ENCODE measurements at places on chromosomes 2 and 18.

GRCh38 chr18:9694952-9695495 lies 13.1 kb upstream of the RAB31 start:
- DNase-seq: no peak

- no peak for DNase-seq
Measured at GRCh38 chr2:219285894-219286425, 6.8 kb downstream of the DNAJB2 start.

DNA sequence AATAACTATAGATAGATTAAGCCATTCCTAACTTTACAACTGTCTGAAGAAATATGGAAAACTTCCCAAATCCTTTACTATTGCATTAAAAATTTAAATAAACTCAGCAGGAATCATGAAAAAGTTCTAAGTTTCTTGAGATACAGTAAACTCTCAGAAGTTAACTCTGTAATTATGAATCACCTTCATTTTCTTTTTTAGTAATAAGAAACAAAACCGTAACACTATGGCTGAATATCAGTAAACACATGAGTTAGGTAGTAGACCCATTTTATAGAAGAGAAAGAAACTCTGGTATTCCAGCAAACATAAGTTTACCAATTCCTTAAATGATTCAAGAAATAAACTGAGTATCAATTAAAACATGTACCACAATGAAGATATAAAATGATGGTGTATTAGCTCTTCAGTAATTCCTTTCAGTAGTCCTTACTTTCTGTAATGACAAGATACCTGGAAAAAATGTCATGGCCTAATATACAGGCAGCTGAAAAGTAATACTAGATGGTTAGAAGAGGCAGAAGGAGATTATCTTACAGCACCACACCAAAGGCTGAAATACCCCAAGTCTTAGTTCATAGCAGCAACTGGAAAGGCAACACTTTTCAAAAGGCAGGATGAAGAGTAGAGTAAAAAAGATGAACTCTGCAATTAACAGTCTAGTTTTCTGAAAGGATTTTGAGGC lies 11.5 kb downstream of the TRIP12 start:
- DNase-seq: no peak

- DNase-seq: no peak
Measured at GRCh38 chr18:77016936-77017335, 115.6 kb downstream of the MBP start.

DNA sequence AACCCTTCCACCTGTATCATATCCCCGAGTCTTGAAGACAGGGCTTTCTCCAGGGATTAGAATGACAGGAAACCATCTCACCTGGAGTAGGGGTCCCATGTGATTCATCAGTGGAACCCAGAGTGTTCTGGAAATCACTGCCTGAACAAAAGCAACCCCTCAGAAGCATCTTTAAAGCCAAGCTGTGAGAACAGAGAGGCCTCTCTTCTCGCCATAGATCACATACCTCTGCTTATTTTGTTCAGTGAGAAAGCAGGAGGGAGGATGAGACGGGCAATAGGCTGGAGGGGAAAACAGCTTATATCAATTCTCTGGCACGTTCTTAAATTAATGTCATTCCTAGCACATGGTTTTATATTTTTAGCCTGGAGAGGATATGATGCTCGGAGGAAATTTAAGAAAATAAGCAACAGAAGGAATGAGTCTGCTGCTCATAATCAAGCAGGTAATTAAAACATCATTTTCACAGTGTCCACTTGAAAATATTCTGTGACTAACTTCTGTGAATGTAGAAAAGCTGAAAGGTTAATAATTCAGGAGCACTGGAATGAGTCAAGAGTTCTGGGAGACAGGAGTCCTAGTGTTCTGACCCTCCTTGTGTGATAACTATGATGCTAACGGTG lies 213.6 kb upstream of the SP5 start:
- no peak for DNase-seq

DNA sequence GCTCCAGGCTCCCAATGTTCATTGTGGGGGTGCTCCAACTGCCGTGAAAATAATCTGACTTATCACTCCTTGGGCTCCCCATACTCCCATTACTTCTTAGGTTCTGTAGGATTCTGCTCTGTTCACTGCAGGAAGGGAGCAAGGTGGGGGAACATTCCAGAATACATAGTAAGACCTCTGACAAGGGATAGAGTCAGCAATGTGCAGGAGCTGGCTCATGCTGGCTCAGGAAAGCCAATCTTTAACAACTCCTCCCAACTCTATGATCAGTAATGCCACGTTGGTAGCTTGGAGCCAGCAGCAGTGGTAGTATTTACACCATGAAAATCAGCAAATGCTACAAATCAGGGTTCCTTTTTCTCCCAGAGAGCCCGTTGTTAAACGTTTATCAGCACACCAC lies 44.4 kb downstream of the FECH start:
- DNase-seq: no peak

DNA sequence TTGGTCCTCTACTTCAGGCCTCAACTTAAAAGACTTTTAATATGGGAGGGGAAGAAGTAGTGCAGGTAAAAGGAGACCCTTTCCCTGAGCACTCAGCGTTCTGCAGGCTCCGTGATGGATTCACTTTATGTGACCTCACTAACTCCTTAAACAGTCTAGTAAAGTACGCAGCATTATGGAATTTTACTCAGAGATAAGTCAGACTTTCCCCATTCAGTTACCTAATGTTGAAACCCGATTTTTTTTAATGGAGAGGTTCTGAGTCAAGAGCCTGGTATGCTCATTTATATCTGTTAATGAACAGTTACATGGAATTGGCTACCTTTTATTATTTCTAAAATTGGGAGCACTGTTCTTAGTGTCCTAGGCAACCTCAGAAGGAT lies 34.1 kb downstream of the RASGRP3 start:
- no peak for DNase-seq

DNA sequence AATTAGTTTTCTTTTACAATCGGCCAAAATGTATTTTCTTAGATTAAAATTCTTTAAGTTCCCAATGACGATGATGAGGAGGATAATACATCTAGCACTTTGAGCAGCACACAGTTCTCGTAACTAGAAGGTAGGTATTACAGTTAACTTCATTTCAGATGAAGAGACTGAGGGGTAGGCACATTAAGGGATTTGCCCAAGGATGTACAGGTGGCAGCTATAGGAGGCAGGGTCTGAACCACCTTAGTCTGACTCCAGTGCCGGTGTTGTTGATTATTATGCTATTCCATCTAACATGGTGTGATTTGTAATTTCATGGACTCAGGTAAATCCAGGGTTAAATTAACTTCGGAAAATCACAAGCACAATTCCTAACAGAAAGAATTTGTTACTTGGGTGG lies 1.1 kb downstream of the CD28 start:
- no peak for DNase-seq

- DNase-seq: no peak
Measured at GRCh38 chr2:115294999-115295398, 852.6 kb downstream of the DPP10 start.

DNA sequence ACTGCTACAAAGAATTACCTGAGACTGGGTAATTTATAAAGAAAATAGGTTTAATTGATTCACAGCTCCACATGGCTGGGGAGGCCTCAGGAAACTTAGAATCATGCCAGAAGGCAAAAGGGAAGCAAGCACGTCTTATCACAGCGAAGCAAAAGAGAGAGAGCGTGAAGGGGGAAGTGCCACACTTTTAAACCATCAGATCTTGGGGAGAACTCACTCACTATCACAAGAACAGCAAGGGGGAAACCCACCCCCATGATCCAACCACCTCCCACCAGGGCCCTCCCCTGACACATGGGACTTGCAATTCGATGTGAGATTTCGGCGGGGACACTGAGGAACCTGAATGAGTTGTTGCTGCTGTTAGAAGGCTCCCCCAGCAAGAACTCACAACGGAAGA lies 220.2 kb upstream of the PIEZO2 start:
- DNase-seq: no peak

DNA sequence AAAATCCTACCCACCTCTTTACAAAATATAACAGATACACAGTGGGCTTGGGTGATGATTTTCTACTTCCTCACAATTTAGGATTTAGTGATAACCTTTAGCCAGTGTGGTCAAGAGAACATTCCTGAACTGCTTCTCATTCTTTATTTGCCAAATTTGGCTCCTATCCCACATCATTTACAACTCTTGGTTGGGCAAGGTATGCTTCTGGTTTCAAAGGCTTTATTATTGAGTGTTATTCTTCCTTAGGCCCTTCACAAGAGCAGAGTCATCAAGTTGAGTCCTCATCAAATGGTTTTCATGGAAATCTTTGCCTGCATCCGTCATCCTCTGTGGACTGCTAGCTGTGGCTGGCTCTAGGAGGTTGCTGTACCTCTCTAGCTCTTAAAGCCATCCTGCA lies 472.0 kb upstream of the ETAA1 start:
- no peak for DNase-seq

DNA sequence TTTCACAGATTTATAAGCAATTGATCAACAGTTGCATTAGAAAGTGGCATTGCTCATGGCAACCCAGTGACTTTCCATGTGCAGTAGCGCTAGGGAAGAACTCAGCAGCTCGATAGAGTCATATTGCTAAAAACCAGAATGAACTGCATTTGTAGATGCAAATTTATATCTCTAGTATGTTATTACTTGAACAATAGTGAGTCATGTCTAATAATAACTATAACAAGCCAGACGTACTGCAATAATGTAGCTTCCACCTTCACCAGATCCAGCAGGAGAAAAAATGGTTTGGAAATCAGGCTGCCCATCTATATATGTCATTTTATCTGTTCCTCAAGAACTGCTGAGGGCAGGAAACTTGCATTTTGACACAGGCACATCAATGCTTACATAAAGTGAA lies 66.5 kb upstream of the FIGN start:
- no peak for DNase-seq

DNA sequence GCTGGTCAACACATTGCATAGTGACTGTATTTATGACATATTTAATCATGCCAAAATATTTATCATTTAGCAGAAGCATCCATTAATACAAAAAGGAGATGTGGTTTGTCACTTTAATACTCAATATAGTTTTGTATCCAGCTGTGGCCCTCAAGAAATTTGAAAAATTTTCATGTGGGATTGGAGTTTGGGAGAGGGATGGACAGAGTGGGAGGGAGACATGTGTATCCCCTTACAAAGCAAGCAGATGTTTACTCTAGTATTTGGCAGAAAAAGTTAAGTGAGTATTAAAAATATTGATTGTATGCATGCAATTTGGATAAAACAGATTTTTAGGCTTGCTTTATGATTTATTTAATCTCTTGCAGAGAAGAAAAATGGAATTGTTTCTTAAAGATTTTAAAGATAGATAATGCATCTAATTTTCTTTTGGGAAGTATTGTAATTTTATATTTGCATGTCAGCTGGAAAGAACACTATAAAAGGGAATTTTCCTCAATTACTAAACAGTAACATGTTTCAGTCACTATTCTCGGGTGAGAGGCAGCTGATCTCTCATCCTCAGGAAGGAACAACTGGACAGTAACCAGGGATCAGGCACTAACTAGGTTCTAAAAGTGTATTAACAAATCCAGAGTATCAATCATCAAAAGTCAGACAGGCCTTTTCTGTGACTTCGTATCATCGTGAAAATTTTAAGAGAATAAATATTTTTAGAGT lies 1184.7 kb upstream of the NXPH2 start:
- DNase-seq: no peak

DNA sequence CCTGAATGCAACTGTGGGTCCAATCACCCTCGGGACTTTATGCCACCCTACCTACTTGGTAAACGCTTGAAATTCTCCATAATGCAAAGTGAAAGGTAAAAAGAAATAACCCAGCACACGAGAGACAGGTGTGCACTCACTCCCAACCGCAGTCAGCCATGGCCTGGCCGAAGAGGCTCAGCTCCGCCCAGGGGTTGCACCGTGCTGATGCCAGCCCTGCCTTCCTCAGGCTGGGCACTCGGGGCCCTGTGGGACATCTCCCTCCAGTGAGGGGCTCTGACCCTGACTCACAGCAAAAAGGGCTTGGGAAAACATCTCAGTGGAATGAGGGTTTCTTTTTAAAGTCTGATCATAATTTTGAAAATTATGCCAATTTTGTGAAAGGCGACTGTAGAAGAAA lies 13.3 kb downstream of the SLC66A2 start:
- DNase-seq: no peak

DNA sequence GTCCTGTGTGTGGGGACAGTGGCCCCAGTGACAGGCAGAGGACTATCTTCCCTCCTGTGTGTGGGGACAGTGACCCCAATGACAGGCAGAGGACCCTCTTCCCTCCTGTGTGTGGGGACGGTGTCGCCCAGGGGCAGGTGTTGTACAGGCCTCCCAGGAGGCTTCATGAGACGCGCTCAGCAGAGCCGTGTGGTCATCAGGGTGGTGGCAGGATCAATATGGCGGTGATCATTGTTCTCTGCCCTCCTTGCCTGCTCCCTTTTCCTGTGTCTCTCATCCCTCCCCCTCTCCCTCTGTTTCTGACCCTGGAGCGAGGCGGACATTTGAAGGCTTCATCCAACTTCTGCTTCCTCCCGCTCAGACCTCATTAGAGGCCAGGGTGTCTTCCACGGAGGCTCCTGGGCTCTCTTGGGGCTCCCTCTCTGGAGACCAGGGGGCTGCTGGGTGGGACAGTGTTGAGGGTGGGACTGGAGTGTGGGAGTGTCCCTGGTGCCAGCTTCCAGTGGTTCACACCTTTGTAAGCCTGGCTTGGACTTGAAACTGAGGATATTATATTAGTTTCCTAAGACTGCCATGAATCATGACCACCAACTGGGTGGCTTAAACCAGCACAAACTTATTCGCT lies 59.5 kb downstream of the ACKR3 start:
- DNase-seq: no peak

DNA sequence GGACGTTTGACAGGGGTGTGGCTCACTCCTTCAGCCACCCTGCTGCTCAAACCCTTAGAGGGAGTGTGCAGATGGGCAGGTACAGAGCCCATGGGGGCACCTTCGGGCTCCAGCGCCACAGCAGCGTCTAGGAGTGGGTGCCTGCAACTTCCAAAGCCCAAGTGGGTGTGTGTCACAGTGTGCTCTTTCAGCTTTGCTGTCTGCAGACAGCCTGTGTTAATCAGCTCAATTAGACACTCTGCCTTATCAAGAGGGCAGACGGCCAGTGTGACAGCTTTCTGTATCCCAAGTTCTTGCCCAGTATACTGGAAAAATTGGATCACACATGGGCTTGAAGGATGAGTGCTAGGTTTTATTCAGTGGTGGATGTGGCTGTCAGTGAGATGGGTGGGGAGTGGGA lies 96.7 kb downstream of the AP1S3 start:
- DNase-seq: no peak

GRCh38 chr2:85992611-85993010 lies 103.8 kb upstream of the ST3GAL5 start:
- DNase-seq: no peak

- DNase-seq: no peak
Measured at GRCh38 chr2:102892698-102893310, 131.0 kb downstream of the TMEM182 start.

DNA sequence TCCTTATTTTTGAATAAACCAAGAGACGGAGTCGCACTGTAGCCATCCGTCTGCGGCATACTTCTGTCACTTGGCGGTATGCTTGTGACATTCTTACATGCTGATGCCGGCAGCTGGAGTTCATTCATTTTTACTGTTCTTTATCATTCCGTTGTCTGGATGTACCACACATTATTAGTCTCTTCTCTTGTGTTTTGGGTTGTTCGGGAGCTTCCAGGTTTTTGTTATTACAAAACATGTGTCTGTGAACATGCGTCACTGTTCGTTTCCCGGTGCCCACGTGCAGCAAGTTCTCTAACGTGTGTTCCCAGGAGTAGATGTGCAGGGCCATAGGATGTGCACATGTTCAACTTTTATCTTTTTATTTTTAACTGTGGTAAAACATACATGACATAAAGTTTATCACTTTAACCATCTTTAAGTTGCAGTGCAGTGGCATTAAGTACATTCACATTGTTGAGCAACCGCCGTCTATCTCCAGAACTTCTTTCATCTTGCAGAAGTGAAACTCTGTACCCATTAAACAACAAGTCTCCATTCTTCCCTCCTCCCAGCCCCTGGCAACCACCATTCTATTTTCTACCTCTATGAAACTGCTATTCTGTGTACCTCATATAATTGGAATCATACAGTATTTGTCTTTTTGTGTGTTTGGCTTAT lies 40.1 kb downstream of the MTCL1 start:
- DNase-seq: no peak

All from activated CD4-positive, alpha-beta T cell treated with anti-CD3 and anti-CD28 coated beads, Interleukin-2, amount 50 U/mL, for 1 hour (primary cell).